Activated naive CD4-positive, alpha-beta T cell treated with anti-CD3 and anti-CD28 coated beads for 36 hours (primary cell): ENCODE measurements at places on chromosomes 2 and 18. TPM values are rescaled to one million over a fixed set of nuclear protein-coding genes. Genes with fewer than 3 reads are reported as not detected.

- H3K4me1 ChIP-seq = no peaks in the 10 kb centered on the region
- DNase-seq = no peak
- no peak overlapping the region for H3K27ac ChIP-seq
- H3K27me3 ChIP-seq = peaks cover 20% of the 10 kb centered on the region
Observed at GRCh38 chr2:222255090-222255489, 43.7 kb downstream of the PAX3 start.

DNA sequence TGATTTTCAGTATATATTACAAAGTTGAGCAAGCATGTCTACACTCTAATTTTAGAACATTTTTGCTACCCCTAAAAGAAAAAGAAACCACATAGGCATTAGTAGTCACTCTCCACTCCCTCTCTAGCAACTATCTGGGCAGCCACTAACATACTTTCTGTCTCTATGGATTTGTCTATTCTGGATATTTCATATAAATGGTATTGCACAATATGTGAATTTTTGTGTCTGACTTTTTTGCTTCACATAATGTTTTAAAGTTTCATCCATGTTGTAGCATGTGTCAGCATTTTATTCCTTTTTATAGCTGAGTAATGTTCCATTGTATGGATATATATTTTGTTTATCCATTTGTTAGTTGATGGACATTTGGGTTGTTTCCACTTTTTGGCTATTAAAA, 232.5 kb upstream of the CTAGE1 start:
- no peaks in the 10 kb centered on the region for H3K36me3 ChIP-seq
- no peaks in the 10 kb centered on the region for H3K27me3 ChIP-seq
- no peak overlapping the region for H3K27ac ChIP-seq

DNA sequence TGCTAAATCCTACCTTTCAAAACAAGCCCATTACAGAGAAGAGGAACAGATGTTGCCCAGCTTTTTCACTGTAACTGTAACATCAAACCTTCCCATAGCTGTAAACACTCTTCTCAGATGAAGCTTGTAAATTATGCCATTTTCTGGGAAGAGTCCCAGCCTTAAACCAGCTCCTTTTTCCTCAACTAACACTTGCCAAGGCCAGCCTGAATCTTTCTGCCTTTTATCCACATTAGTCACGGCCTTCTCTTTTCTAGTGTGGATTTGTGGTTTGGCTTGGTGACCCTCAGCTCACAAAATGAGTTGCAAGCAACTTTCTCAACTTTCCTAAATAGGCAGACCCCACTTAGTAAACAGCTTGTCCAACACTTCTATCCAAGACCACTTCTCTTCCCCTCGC, 90.2 kb downstream of the CABLES1 start:
- H3K4me1 ChIP-seq = peaks cover 30% of the 10 kb centered on the region
- no peaks in the 10 kb centered on the region for H3K27me3 ChIP-seq
- DNase-seq = no peak
- H3K36me3 ChIP-seq = no peaks in the 10 kb centered on the region
- no peak overlapping the region for H3K27ac ChIP-seq

- H3K27ac ChIP-seq = no peak overlapping the region
- H3K36me3 ChIP-seq = no peaks in the 10 kb centered on the region
- H3K27me3 ChIP-seq = peaks cover 2% of the 10 kb centered on the region
- no peak for DNase-seq
- H3K4me1 ChIP-seq = no peaks in the 10 kb centered on the region
Observed at GRCh38 chr2:214591366-214591765, 180.5 kb downstream of the VWC2L start.

GRCh38 chr18:79434607-79435401, 39.1 kb downstream of the NFATC1 start:
- peak overlapping the region; percentile 56 for H3K27ac ChIP-seq
- peaks cover 45% of the 10 kb centered on the region for H3K4me1 ChIP-seq
- no peak for DNase-seq
- H3K4me3 ChIP-seq = no peak overlapping the region

GRCh38 chr2:129862668-129863067, 116.8 kb upstream of the RAB6C start:
- H3K27ac ChIP-seq = no peak overlapping the region
- H3K27me3 ChIP-seq = no peaks in the 10 kb centered on the region
- no peak for DNase-seq
- no peaks in the 10 kb centered on the region for H3K36me3 ChIP-seq
- H3K4me1 ChIP-seq = no peaks in the 10 kb centered on the region

DNA sequence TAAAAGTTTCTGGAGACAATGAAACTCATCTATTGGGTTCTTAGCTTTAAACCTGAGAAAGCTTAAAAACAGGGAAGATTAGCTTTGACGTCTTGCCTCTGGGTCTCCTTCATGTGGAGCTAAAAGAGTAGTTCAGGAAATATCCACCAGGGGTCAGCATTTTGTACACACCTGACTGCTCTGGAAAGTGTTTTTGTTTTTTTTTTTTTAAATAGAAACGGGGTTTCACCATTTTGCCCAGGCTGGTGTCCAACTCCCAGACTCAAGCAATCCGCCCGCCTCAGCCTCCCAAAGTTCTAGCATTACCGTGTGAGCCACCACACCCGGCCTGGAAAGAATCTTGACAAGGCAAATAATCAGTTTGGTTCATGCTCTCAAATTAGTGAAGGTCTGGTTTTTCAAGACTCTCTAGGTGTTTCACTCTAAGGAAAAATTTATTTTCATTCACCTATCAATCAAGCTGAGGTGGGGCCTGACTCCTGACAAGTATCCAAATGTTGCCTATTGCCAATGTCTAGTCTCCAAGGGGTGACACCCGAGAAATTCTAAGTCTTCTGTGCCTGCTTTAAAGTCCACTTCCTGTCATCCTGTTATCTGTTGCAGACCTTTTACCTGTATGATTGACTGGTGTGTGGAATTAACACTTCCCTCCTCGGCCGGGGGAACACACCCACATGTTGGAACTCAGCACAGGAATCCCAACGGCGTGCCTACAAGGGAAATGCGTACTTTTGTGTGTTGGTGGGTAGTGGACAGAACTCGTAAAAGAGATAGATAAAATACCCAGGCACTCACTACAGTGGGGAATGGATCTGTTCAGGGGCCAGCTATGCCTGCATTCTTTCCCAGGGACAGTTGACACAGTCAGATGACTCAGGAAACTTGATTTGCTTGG, 11.3 kb downstream of the IL1RN start:
- peaks cover 29% of the 10 kb centered on the region for H3K4me1 ChIP-seq
- H3K27ac ChIP-seq = peak overlapping the region; percentile 30
- DNase-seq = peak; percentile 65
- peak overlapping the region; percentile 25 for H3K4me3 ChIP-seq
- H3K36me3 ChIP-seq = no peaks in the 10 kb centered on the region

DNA sequence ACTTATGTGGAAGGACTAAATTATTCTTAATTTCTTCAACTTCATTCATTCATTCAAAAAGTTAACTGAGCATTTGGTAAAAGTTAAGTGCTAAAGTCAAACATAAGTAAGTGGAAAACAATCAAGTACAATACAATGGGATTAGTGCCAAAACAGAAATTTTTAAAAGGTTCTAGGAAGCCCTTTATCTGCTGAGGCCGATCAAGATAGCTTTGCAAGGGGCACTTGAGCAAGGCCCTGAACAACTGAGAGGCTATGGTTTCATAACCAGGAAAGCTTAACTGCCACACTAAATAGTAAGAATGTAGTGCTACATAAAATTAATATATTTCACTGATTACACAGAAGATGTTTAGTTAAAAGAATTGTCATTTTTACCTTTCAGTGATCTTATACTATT, 76.5 kb downstream of the NOL10 start:
- no peak for DNase-seq
- H3K4me1 ChIP-seq = no peaks in the 10 kb centered on the region
- H3K27ac ChIP-seq = no peak overlapping the region

GRCh38 chr18:13539050-13539449, 187.3 kb downstream of the FAM210A start:
- DNase-seq = peak; percentile 47
- H3K4me3 ChIP-seq = peak overlapping the region; percentile 17
- no peaks in the 10 kb centered on the region for H3K27me3 ChIP-seq
- H3K27ac ChIP-seq = peak overlapping the region; percentile 43
- no peaks in the 10 kb centered on the region for H3K36me3 ChIP-seq

DNA sequence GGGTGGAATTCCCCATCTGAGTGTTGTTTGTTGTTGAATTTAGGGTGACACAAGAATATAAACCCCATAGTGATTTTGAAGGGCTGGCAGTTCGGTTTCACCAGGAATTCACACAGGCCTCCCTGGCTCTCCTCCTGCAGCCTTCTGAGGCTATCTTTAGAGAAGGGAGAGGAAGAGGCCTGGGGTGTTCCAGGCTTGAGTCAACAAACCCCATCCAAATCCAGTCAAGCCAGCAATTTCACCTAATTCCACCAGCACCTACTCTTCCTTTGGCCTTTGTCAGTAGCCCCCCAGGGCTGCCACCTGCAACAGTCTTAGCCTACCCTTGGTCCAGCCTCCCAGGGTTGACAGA, 32.0 kb downstream of the MARCHF4 start:
- no peak overlapping the region for H3K27ac ChIP-seq
- no peaks in the 10 kb centered on the region for H3K36me3 ChIP-seq
- no peak overlapping the region for H3K4me3 ChIP-seq
- no peak for DNase-seq
- peaks cover 12% of the 10 kb centered on the region for H3K4me1 ChIP-seq
- H3K27me3 ChIP-seq = no peaks in the 10 kb centered on the region

DNA sequence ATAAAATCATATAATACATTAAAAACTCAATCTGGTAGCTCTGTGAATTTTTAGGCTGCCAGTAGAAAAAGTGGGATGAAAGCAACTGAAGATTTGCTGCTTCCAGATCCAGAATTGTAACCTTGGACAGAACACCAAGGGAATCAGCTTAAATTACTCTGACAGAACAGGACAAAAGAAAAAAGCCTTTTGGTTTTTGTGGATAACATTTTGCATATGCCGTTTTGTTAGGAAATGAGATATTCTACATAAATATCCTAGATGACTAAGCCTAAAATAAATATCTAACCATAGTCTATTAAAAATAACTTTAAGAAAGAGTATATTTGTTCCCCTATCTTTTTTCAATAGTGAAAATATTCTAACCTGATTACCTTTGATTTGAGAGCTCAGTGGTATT, 148.7 kb upstream of the DOCK10 start:
- no peak for DNase-seq
- H3K4me1 ChIP-seq = no peaks in the 10 kb centered on the region
- H3K27me3 ChIP-seq = peaks cover 3% of the 10 kb centered on the region
- no peak overlapping the region for H3K27ac ChIP-seq
- H3K36me3 ChIP-seq = no peaks in the 10 kb centered on the region
- H3K4me3 ChIP-seq = no peak overlapping the region

DNA sequence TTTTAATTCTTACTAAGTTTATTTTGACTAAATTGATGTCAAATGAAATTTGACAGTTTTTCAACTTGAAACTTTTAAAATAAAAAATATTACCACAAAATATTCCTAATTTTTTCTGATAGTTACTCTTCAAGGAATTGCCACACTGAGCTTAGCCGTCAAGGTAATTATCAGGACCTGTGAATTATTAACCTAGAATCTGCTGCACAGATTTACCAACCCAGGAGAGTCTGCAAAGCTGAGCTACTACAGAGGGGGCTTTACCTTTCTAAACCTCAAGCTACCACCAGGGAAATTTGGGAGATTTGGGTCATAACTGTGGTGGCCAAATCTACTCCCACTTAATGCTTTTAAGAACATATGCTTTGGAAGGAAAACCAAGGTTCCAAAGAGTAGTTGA, 324.6 kb downstream of the CCDC178 start:
- H3K36me3 ChIP-seq = no peaks in the 10 kb centered on the region
- DNase-seq = no peak
- H3K27ac ChIP-seq = no peak overlapping the region
- no peak overlapping the region for H3K4me3 ChIP-seq

- H3K4me3 ChIP-seq = no peak overlapping the region
- H3K4me1 ChIP-seq = peaks cover 21% of the 10 kb centered on the region
- DNase-seq = no peak
- H3K27ac ChIP-seq = no peak overlapping the region
- H3K36me3 ChIP-seq = no peaks in the 10 kb centered on the region
Observed at GRCh38 chr2:218873359-218874194, 7.1 kb upstream of the WNT10A start.

DNA sequence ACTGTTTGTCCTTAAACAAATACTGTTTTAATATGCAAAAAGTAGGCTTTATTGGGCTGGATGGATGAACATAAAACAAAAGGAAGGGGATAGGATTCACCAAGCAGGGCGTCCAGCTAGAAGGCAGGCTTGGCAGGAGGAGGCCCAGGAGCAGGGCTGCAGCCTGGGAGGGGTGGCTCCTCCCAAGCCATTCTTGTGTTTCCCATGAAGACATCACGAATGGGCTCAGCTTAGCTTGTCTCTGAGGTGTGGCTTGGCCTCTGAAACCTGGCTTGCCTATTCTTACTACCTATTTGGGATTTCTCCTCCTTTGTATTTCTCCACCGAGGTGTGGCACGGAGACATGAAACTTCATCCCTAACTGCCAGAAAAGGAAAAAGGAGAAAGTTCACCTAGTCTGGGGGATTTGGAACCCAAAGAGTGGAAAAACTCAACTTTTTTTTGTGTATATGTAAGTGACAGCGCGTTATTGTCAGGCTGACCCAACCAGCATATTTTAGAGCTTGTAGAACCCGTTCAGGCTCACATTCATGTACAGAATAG, 481.9 kb upstream of the SPRED2 start:
- no peaks in the 10 kb centered on the region for H3K4me1 ChIP-seq
- H3K4me3 ChIP-seq = no peak overlapping the region
- no peaks in the 10 kb centered on the region for H3K27me3 ChIP-seq
- DNase-seq = no peak

DNA sequence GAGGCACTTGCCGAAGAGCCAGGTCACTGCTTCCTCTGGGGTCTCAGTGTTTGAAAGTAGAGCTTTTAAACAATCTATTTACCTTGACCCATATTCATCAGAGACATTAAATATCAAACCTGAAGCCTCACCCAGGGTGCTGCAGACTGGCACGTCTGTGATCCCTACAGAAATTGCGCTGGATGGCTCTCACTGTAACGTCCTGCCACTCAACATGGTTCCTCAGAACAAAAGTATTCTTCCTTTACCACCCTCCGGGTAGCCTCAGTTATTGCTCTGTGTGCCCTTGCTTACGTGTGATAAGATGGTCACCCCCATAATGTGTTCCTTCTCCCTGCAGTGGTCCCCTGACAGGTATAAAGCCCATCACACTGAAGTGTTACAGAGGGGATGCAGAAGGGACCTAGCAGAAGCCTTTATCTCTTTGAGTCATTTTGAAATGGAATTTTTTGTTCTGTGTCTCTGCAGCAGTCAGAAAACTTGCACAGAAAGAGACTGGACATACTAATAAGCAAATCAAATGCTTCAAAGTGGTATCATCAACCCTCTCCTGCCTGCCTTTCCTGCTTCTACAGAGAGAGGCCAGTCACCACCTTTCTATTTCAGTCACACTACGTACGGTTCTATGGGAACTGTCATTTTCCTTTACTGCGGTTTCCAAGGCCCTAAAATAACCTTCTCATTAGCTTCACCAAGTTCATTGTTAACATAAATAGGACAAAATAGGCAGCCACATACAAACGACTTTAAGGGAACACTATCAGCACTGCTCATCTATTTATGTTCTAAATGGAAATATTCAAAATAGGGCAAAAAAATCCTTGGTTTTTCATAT, 86.8 kb downstream of the METTL8 start:
- DNase-seq = peak; percentile 16
- no peak overlapping the region for H3K27ac ChIP-seq
- H3K27me3 ChIP-seq = no peaks in the 10 kb centered on the region
- H3K36me3 ChIP-seq = peaks cover 4% of the 10 kb centered on the region

The REG3A gene
- not detected for total RNA-seq

The DCDC2C gene
- not detected for total RNA-seq

The ADD2 gene
- 42.9 TPM for total RNA-seq

The CIB4 gene
- not detected for total RNA-seq

The GRP gene
- not detected for total RNA-seq

The LRATD1 gene
- not detected for total RNA-seq

The COA5 gene
- 37.8 TPM for total RNA-seq

The ST8SIA3 gene
- total RNA-seq = not detected

The ASB1 gene
- 29.9 TPM for total RNA-seq

The PRKAG3 gene
- not detected for total RNA-seq

The PROM2 gene
- 0.45 TPM for total RNA-seq

The SEPTIN10 gene
- total RNA-seq = 2.3 TPM

The IL1R1 gene
- total RNA-seq = 6.7 TPM

The G6PC2 gene
- total RNA-seq = not detected
